CD4-positive, alpha-beta T cell treated with Interleukin-12 subunit alpha and Interleukin-12 subunit beta, for 1 hour (primary cell): ENCODE measurements at places on chromosomes 6 and 20.

DNA sequence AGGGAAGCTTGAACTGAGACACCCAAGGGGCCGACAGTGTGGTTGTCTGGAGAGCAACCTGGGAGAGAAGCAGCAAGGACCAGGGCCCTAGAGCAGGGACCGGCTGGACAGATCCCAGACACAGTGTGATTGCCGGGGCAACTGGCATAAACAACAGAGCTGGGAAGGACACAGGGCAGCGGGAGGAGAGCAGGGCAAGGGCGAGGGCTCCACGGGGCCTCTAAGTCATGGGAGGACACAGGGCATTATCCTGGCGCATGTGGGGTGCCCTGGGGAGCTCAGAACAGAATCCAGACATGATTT is 31.1 kb upstream of the CCR6 start:
- DNase-seq: no peak

DNA sequence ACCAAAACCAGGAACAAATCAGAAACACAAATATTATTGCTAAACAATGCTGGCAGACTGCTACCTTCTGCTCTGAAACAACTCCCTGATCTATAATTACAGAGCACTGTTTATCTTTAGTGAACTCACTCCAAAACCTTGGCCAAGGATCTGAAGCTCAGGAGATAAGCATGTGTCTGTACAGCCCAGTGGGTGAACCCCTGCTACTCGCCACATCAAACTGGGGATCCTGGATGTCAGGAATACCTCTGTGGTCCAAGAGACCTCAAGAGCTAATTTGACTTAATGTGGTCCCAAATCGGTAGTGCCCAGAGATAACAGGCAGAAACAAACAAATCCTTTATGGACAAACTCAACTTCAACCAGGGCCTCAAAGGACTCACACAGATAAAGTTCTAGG is 381.8 kb downstream of the KIF16B start:
- DNase-seq: no peak

GRCh38 chr6:147003186-147003585 is 201.0 kb upstream of the STXBP5 start:
- no peak for DNase-seq

- no peak for DNase-seq
These were observed 209.0 kb upstream of the NT5E start for GRCh38 chr6:85240787-85241385.

DNA sequence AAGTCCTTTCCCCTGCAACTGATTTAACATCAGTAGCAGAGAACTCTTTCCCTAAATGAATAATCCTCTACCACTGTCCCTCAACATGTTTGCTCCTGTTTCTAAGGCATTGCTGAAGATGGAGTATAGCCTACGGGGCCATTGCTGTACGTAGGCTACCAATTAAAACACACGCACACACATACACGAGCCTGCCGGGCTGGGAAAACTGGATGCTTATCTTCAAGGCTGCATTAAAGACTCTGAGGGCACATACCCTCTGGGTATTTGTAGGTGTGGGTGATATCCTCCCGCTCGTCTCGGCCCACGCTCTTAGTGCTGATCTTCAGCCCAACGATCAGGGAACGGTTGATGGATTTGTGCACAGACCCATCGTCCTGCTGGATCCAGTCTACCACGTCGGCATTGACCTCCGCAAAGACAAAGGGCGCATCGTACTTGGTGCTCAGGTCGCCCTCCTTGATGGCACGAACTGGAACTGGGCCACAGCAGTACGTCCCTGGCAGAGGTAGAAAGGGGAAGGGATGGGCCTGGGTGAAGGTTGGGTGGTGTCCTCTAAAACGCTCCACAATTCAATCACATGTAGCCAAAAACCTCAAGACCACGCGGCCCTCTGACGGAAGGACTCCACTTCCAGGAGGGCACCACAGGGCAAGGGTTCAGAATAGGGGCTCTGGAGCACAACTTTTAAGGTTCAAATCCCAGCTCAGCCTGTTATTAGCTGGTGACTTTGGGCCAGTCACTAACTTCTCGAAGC is 25.7 kb downstream of the TGM2 start:
- DNase-seq: no peak

DNA sequence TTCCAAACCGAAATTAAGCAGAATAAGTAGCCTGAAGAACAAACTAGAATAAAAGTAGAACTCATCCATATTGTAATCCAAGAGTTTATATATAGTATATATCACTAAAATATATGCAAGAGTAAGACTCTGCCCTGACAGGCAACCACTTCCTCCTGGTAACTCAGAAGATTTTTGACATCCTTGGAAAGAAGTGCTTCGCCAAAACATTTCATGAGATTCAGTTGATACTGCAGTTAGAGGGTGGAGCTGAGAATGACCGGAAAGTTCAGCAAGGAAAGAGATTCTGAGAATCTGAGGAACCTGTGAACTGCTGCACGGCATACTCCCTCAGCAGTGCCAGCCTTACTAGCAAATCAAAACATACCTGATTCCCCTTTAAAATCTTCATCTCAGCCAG is 79.6 kb downstream of the CDK19 start:
- no peak for DNase-seq
